IPS DF 6.9 (cell line): ENCODE measurements at places on chromosomes 6 and 20.

GRCh38 chr20:7123457-7123856, 356.0 kb downstream of the BMP2 start:
- DNase-seq = no peak

DNA sequence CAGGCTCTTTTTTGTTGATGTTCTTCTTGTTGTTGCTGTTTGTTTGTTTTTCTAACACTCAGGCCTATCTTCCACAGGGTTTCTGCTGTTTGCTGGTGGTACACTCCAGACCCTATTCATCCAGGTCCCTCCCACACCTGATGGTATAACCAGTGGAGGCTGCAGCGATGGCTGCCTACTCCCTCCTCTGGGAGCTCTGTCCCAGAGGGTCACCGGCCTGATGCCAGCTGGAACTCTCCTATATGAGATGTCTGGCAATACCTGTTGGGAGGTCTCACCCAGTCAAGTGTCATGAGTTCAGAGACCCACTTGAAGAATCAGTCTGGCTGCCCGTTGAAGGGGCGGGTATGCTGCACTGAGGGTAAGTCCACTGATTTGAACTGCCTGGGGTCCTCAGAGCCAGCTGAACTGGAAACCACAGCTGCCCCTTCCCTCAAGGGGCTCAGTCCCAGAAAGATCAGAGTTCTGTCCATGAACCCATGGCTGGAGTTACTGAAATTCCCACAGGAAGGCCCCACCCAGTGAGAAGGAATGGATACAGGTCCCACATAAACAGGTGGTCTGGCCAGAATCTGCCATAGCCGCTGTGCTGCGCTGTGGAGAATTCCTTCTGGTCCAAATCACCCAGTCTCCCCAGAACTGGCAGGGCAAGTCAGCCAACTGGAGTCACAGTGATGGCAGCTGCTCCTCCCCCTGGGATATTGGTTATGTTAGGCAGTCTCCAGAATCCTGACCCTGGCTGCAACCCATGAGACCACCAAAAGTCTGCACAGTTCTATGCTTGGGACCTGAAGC, 664.4 kb downstream of the FRK start:
- DNase-seq = no peak

DNA sequence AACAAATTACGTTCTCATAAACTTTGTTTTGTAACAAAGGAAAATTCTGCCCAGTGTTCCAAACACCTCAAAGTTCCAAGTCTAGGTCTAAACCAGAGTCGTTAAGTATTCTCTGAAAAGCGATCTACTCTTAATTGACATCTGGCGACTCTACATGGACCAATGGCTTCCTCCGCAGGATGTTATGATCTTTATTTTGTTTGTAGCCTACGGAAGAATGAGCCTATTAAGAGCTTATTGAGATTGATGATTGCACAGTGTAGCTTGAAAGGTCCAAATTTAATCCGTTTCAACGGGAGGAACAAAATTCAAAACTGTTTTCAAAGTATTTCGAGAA, 61.1 kb downstream of the FAM217A start:
- DNase-seq = no peak

DNA sequence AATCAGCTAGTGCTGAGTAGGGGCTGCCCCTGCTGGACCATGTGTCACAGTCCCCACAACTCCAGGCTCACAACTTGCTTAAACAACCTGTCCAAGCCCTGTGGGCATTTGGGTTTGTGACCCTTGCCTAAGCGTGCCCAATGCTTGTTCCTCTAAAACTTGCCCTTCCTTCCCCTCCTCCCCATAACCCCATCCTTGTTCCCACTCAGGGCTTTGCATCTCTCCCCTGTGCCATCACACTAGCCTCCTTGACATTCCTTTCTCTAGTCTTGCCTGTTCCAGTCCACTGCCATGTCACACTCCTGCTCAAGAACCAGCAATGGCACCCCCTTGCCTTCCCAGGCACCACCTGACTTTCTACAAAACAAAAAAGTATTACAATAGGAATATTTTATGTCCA, 2.3 kb upstream of the DLGAP4 start:
- DNase-seq = no peak

- DNase-seq = no peak
These were observed 33.8 kb upstream of the LRRC1 start for GRCh38 chr6:53761036-53761435.

DNA sequence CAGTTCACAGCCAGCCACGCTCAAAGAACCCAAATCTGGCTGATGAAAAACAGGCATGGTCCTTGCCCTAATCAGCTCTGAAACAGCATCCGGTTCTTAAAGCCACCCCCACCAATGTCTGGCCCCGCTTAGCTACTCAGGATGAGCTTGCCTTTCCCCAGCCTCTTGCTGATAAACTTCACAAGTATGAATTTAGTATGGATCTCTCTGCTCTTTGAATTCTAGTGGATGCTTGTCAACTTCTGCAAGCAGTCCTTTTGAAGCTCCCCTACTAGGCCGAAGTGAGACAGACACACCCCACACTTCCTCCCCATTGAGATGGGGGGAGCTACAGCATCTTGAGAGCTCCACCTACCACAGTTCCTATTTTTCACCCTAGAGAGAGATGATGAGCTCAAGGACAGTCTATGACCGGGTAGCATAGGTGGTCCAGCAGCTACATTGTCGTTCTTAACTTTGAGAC, 36.7 kb downstream of the EBF4 start:
- DNase-seq = no peak

- DNase-seq = no peak
These were observed 132.9 kb downstream of the SCML4 start for GRCh38 chr6:107691062-107691751.

GRCh38 chr6:43192911-43193310, 10.9 kb downstream of the CUL9 start:
- no peak for DNase-seq

DNA sequence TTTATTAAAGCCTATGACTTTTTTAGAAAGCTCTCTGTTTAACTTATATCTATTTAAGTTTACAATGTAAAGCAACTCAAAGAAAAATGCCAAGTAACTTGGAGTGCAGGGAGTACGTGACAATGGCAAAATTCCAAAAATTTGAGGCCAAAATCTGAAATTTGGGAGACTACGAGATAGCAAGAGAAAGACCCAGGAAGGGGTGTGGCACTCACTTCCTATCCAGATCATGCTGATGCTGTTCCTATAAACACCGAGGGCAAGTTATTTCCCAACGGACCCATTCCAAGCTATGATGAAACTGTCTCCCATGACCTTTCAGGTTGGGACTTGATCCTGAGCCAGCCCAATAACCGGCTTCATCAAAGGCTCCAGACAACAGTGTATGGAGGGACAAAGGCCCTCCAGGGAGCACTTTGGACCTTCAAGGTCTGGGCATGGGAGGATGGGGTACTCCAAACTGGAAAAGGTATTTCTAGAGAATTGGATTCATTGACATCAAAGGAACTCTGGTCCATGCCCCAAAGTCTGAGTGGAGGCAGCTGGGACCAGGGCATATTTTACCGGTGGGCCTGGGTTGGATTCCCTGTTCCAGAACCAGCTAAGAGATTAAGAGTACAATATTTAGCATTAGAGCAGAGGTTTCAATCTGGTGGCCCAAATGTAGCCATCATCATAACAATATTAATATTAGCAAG, 15.7 kb upstream of the SLC13A3 start:
- no peak for DNase-seq

- no peak for DNase-seq
These were observed 42.1 kb downstream of the SLC35A1 start for GRCh38 chr6:87514831-87515230.

GRCh38 chr20:6599876-6600735, 167.4 kb upstream of the BMP2 start:
- DNase-seq = no peak

- DNase-seq = no peak
These were observed 235.7 kb upstream of the TSHZ2 start for GRCh38 chr20:52736507-52736906.

- DNase-seq = no peak
These were observed 130.3 kb upstream of the BTN3A2 start for GRCh38 chr6:26234421-26235301.

DNA sequence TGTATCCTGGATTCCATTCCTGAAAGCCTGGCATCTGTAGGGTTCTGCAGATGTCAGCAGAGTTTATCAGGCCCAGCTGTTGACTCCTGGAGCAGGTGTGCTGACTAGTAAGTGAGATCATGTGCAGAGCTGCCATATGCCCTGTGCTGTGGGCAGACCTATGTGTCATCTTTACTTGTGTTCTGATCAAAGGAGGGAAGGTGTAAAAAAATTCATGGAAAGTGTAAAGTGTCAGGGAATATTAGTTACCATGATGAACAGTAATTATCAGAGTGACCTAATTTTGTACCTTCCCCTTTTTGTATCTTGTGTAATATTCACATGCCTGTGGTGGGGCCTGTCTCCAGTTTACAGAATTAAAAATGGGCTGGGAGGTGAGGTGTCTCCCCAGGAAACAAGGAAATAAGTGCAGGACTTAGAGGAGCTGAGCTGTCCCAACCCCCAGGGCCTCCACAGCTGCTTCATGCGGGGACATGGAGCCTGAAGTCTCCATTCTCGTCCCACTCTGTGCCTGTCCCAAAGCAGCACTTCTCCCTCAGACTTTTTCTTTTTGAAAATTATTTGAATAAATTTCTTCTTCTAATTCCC, 148.2 kb upstream of the GGTLC1 start:
- no peak for DNase-seq

DNA sequence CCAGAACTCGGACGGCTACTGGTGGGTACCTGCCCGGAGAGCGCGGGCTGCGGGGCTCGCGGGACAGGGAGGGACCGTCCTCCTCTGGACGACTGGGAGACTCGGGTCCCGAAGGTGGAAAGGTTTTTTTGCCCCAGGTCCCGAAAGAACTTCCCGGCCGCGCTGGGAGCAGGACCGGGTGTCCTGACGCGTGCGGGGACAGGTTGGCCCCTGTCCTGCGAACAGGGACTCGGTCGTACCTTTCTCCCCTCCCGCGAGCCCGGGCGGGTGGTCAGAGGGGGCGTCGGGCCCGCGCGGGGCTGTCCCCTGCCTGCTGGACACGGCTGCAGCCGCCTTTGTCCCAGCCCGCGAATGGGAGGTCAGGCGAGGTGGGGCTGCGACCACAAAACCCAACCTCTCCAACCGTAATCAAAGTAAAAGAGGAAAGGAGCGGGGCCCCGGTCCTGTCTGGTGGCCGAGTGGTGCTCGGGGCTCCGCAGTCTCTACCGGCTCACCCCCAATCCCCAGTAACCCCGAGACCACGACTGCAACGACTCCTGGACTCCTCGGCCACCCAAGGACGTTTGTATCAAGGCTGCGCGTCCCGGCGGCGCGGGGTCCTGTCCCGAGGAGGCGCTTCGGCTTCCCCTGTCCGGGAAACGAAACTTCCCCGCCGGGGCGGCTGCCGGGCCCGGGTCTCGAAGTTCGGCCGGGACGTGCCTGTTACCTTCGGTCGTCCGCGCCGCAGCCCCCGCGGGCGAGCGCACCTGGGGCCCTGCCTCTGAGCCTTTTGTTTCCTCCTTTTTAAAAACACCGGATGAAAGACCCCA, 798 bp downstream of the DSP start:
- DNase-seq = no peak

GRCh38 chr20:53828682-53829254, 235.1 kb upstream of the ZNF217 start:
- DNase-seq = no peak

- no peak for DNase-seq
These were observed 21.2 kb downstream of the KIF16B start for GRCh38 chr20:16552015-16552414.

GRCh38 chr6:17101422-17102257, at the start of gene STMND1:
Gene STMND1, plus strand, starts transcription at chr6:17102050. Its CDS starts 208 bp downstream, at chr6:17102258.
- DNase-seq = no peak

DNA sequence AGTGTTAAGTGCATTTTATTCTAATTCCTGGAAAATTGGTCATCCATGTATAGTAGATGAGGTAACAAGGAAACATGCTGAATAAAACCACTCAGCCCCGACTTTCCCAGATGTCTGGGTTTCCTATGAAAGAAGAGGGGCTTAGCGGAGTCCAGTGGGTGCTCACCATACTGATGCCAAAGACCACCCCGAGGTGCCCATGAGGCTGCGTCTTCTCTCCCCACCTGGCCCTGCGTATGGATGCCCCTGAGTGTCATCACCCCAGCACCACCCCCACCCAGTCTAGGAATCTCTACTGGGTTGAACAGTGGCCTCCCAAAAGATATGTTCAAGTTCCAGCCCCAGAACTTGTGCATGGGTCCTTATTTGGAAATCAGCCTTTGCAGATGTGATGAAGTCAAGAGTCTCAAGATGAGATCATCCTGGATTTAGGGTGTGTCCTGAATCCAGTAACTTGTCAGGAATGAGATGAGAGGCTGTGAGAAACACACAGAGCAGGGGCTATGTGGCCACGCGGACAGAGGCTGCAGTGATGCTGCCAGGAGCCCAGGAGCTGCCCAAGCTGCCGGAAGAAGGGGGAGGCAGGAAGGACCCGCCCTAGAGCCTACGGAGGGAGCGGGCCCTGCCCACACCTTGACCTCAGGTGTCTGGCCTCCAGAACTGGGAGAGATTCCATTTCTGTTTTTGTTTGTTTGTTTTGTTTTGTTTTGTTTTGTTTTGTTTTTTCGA, 124.6 kb upstream of the CDH4 start:
- no peak for DNase-seq

DNA sequence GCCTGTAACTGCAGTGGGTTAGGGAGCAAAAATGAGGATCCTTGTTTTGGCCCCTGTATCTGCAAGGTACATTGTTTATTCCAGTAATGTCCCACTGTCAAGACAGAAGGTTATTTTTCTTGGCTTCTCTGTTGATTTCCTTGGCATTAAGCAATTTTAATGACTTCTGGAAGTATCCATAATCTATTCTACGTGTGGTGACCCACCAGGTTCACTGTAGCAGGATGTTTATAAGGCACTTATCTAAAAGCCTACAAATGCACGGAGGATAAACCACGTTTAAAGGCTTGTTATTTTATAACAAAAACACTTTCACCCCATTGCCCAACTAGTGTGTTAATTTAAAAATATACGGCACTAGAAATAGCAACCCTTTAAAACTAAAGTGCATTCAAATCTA, 294.9 kb downstream of the LAMA2 start:
- no peak for DNase-seq

DNA sequence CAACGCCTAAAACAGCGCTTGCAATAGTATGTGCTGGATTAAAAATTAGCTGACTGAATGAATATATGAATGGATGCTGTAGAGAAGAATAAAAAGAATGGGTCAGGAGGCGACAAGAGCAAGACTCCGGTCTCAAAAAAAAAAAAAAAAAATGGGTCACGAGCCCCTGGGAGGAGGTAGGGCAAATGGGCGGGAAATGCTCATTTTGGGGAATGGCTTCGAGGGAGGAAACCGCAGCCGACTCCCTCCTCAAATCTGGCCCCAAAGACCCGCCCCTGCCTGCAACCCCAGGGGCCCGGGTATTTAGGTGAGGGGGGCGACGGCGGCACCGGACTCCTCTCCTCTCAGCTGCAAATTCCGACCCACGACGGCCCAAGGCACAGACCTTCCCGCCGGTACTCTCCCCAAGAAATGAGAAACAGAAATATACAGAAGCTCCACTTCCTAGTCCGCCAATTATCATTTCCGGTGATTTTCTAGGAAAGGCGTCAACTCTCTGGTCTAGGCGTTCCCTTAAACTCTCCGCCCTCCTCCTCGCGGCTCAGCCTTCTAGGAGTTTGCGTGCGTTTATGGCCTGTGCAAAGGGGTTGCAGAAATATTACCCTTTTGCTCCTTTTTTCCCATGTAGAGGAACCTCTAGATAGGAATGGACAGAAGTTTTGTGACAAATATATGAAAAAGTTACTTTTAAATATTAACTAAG, at the start of gene ZNF311:
TSS of gene ZNF311 (minus strand) at position 133 of the 703 bp plus-strand sequence. CDS start 1,361 bp downstream, outside the sequence.
- no peak for DNase-seq
